ENCODE measurements at places on chromosomes 13 and 19. TPM values are rescaled to one million over a fixed set of nuclear protein-coding genes. Genes with fewer than 3 reads are reported as not detected.

- no peak for DNase-seq
Observed at GRCh38 chr13:113620036-113620796, 35.7 kb downstream of the TFDP1 start.

LYPD3 gene
- 823 TPM for total RNA-seq

GPR4 gene
- total RNA-seq = 0.76 TPM

- DNase-seq = no peak
Observed at GRCh38 chr19:8262431-8262830, 45.7 kb downstream of the CD320 start.

DNA sequence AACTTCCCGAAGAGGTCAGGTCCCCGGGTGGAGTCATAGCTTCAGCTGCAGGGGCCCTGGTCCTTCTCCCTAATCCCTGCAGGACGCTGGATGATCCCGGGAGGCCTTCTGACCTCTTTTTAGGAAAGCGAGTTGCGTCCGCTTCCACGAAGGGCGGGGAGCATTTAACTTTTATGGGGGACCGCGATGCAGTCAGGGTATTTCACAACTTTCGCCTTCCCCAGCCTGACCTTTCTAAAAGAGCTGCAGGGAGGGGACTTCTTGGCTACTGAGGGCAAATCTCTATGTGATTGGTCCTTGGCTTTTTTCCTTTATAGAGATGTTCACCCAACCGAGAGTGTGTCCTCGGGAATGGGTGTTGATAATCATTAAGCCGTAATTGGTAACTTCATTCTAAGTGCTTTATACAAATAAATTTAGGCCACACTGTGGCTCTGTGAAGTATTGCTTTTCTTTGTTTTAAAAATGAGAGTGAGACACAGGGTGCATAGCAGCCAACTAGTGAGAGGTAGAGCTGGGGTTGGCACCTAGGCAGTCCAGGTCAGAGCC is 778 bp downstream of the ZNF230 start:
- DNase-seq = no peak

DNA sequence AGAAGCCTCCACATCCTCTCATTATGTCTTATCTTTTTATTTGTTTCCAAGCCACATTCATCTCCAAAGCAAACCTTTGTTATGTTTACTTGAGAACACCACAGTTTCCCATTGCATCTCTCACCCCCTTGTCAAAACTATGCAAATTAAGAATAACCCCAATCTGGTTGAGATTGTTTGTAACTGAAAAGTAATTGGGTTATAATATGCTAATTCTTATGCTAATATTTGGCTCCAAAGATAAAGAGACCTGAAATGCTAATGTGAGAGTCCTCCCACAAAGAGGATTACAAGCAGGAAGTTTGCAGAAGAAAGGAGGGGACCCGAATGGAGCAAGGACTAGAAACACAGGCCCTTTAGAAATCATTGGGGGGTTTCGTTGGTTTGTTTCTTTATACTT is 92.9 kb upstream of the UBL3 start:
- no peak for DNase-seq

GRCh38 chr19:42247640-42248199 is 5.3 kb upstream of the GSK3A start:
- DNase-seq = no peak

GRCh38 chr13:105276571-105276970 is 1258.9 kb downstream of the EFNB2 start:
- DNase-seq = no peak

- DNase-seq = no peak
Observed at GRCh38 chr19:29872224-29872731, 60.5 kb downstream of the CCNE1 start.

DNA sequence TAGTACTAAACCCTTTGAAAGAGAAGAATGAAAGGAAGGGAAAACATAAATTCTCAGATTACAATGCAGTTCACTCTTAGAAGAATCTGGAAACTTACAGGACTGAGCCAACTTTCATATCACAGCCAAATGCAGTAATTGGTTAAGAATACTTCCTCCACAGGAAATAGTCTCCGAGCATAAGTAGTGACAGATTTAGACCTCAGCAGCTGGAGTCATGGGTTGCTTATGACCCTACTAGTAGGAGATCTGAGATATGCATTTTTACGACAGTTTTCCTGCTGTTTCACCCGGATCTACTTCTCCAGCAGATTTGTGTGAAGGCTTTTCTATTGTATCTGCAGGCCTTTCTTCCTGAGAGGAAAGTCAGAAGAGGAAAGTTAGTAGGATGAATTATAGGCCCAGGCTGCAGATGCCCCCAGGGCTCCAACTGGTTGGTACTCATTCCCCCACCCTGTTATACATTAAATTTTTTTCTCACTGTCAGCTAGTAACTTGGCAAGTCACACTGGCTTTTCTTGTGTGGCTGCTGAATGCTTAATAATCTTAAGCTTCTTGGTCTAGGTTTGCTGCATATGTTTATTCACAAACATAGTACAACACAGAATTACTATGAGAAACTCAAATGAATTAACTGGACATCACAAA is 1241.5 kb upstream of the MIR17HG start:
- no peak for DNase-seq

DNA sequence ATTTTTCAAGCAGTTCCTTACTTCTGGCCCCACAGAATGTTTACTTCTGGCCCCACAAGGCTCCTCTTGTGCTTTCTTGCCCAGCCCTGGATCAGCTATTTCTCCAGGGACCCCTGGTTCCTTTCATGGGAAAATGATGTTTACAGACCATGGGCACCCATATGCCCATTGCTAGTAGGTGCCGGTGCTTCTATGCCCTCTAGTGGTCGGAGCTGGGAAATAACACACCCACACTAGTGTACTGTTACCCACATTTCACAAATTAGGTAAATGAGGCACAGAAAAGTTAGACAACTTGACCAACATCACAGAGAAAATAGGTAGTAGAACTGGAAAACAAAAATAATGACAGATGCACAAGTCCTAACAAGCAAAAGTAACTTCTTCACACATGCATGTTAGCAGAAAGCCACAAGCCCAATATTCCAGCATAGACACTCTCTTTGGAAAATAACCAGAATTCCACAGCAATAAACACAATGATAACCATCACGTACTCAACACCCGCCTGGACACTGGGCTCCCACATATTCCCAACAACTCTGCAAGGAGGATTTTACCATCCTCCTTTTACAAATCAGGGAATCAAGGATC is 1.3 kb upstream of the CEACAM6 start:
- no peak for DNase-seq

ACER1 gene
- 8.1 TPM for total RNA-seq

DNA sequence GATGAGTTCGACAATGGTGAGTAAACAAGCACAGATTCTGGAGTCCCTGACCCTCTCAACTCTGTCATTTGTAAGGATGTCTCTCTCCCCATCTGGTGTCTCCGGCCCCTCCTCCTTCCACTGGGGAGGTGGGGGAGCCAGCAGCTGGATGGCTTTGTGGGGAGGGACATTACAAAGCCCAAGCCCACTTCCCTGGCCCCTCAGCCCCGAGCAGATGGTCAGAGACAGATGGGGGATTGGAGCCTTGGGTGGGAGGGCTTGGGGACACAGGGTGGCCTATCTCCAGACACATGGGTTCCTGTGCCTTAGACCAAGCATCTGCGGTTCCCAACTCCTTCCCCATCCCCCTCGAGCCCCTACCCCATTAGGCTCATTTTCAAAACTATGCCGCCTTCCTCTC is 2.5 kb downstream of the TIMM50 start:
- no peak for DNase-seq

DNA sequence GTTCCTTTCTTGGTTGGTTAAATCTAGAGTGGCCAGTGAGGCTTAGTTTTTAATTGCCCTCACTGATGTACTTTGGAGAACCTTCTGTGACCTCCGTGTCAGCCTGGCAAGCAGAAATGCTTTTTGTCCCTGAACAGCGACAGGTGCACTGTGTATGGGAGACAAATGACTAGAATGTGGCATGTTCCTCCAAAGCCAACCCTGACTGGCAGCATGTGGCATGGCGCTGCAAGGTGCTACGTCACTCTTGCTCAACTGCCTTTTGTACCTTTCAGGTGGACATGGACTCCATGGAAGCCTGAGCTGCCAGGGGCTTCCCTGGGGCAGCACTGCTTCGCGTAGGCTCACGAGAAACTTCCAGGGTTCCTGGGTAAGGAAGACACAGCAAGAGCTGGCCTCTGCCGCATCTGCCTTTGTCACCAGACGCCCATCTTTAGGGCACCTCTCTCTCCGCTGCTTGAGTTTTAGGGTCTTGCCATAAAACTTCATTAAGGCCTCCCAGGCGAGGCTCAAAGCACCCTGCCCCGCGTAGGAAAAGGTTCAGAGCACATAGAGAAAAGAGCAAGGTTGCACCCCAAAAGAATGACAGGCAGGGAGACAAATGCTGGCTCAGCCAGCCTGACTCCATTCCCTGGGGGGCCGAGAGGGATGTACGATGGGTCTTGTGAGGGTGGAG is 167.1 kb upstream of the SOX1 start:
- DNase-seq = no peak

- DNase-seq = no peak
Observed at GRCh38 chr13:80123945-80124344, 217.0 kb downstream of the SPRY2 start.

DNA sequence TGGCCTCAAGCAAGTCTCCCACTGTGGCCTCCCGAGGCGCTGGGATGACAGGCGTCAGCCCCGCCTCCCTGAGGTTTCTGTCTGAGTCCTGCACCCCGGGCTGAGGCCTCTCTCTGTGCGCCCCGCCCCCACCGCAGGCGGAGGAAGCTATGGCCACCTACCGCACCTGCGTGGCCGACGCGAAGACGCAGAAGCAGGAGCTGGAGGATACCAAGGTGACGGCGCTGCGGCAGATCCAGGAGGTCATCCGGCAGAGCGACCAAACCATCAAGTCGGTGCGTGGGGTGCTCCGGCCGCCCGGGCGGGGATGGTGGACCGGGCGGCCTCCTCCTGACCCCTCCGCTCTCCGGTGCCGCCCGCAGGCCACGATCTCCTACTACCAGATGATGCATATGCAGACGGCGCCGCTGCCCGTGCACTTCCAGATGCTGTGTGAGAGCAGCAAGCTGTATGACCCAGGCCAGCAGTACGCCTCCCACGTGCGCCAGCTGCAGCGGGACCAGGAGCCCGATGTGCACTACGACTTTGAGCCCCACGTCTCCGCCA is 12.7 kb downstream of the ARHGAP45 start:
- DNase-seq = no peak

TSHZ3 gene
- 2.3 TPM for total RNA-seq

DNA sequence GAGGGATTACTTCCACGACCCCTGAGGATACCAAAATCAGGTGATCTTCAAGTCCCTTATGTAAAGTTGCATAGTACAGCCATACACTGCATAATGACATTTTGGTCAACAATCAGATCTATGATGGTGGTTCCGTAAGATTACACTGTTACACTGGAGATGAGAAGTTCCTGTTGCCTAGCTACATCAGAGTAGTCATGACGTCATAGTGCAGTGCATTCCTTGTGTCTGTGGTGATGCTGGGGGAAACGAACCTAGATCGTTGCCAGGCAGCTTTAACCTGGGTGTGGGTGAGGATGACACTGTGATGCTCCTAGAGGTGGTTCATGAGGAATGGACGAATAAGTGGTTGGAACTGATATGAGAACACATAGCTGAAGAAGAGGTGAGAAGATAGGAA is 9.1 kb downstream of the ZNF610 start:
- DNase-seq = no peak

KIR2DL4 gene
- not detected for total RNA-seq

GRCh38 chr19:6498294-6499036 is 3.6 kb downstream of the TUBB4A start:
- DNase-seq = no peak

OR7C1 gene
- total RNA-seq = not detected

DNA sequence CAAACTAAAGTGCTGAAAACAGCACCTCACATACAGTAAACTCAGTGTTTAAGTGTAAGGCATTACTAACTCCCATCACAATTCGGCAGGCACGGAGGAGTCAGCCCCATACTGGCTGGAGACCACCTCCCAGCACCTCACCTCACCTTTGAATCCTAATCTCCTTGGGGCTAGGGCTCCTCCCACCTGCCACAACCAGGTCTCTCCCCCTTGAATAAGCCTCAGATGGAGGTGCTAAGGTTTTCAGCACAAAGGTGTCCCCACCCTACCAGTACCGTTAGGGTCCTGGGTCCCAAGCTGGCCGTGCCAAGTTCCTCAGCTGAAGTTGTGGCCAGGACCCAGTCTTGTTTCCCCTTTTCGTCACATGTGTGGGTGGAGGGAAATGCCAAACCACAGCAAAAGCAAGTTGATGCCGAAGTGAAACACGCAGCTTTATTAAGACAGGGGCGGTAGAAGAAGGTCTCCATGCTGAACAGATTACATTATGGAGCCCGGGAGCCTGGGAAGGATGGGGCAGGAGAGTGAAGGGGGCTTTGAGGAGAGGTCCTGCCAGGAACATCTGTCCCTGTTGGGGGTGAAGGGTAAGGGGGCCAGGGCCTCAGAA is at the start of gene IGFLR1:
IGFLR1 (minus strand) TSS at position 332 of the 604 bp plus-strand sequence. CDS start 1,272 bp downstream, outside the sequence.
- DNase-seq = no peak

CEACAM3 gene
- total RNA-seq = 1.3 TPM

DNA sequence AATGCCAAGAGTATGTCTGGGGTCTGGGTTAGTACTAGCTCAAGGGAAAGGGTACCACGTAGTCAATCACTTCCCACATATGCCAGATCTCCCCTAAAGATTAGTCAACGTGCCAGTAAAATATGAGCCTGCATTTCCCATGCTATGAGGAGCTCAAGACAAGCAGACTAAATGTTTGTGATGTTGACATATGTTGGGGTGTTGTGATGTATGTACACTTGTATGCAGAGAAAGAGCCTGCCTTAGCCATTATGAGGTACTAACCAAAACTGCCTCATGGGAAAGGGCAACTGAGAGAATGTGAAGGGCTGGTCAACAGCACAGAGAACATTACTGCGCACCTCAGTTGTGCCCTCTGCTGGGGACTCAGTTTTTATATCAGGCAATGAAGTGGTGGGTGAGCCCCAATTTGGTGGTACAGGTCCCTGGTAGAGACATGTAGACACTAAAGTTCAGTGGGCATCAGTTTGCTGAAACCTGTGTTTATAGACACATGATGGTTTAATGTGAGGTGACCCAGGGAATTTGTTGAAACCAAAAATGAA is 287.0 kb downstream of the DCT start:
- DNase-seq = no peak

DNA sequence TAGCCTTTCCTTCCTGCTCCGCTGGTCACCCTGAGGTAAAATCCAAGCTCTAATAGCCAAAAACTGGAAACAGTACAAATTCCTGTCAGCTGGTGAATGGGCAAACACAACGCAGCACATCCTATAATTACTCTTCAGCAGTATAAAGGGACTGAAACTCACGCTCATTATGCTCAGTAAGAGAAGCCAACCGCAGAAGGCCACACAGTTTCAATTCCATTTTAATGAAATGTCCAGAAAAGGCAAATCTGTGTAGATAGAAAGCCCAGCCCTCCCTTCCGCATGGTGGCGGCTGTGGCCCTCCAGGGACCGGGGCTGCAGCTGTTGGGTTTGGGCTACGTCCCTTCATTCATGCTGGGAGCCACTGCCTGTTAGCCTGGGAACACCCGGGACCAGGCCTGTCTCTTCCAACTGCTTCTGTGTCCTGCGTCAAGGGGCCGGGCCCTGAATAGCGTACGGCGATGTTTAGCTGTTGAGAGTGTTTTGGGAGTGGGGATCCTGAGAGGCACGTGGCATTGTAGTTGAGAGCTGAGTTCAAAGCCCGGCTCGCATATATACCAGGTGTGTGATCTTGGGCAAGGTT is 23.5 kb downstream of the NKPD1 start:
- no peak for DNase-seq
